Epithelial cell of proximal tubule (primary cell): ENCODE measurements at places on chromosomes 1 and 21. TPM values are rescaled to one million over a fixed set of nuclear protein-coding genes. Genes with fewer than 3 reads are reported as not detected.

CNIH4 gene
- total RNA-seq = 76.0 and 117 TPM in 2 replicates

LYPD8 gene
- not detected in 2 replicates for total RNA-seq

CRABP2 gene
- total RNA-seq = 12.2 and 77.1 TPM in 2 replicates

PKLR gene
- not detected in 2 replicates for total RNA-seq

AKR7A3 gene
- total RNA-seq = 0.36 and 1.3 TPM in 2 replicates

SERPINC1 gene
- not detected in 2 replicates for total RNA-seq

NR5A2 gene
- total RNA-seq = not detected in 2 replicates

SLC6A9 gene
- 1.3 and 4.1 TPM in 2 replicates for total RNA-seq

OR6N1 gene
- total RNA-seq = not detected in 2 replicates

KRTAP10-2 gene
- total RNA-seq = not detected in 2 replicates

RHCE gene
- 0.22 TPM in 1 of 2 replicates, not detected in the other for total RNA-seq

MEX3A gene
- total RNA-seq = 14.8 and 19.0 TPM in 2 replicates

SH2D1B gene
- total RNA-seq = 0.07 and 0.23 TPM in 2 replicates

APCS gene
- not detected in 2 replicates for total RNA-seq

PYHIN1 gene
- not detected in 2 replicates for total RNA-seq

MAP3K6 gene
- total RNA-seq = 13.0 and 15.5 TPM in 2 replicates

SIPA1L2 gene
- total RNA-seq = 5.3 and 8.0 TPM in 2 replicates

UBL4B gene
- total RNA-seq = not detected in 2 replicates

RGL1 gene
- total RNA-seq = 1.6 and 2.8 TPM in 2 replicates

ARTN gene
- 2.0 and 14.1 TPM in 2 replicates for total RNA-seq

TRIM17 gene
- total RNA-seq = 1.7 and 10.4 TPM in 2 replicates

KCNA3 gene
- total RNA-seq = not detected in 2 replicates

TNFRSF14 gene
- 2.7 and 5.8 TPM in 2 replicates for total RNA-seq

ADCY10 gene
- total RNA-seq = not detected in 2 replicates

NUF2 gene
- total RNA-seq = 39.3 and 43.6 TPM in 2 replicates

FCRLA gene
- total RNA-seq = 0.35 TPM in 1 of 2 replicates, not detected in the other

PER3 gene
- total RNA-seq = 2.4 and 2.5 TPM in 2 replicates

FCER1G gene
- total RNA-seq = not detected in 2 replicates

PEX11B gene
- 19.8 and 24.7 TPM in 2 replicates for total RNA-seq

MX2 gene
- total RNA-seq = 0.07 and 0.12 TPM in 2 replicates

MR1 gene
- 0.29 and 0.87 TPM in 2 replicates for total RNA-seq

HHIPL2 gene
- not detected in 2 replicates for total RNA-seq

BMP8B gene
- 0.58 and 1.9 TPM in 2 replicates for total RNA-seq

ZNF670 gene
- total RNA-seq = 2.3 and 4.7 TPM in 2 replicates

ZNF593OS gene
- total RNA-seq = not detected in 2 replicates

INTS11 gene
- total RNA-seq = 58.7 and 118 TPM in 2 replicates
